ENCODE measurements at places on chromosomes 3 and 15.

- H3K36me3 ChIP-seq: no peaks in the 10 kb centered on the region
- no peaks in the 10 kb centered on the region for H3K4me1 ChIP-seq
- no peaks in the 10 kb centered on the region for H3K27me3 ChIP-seq
- peak overlapping the region; percentile 82 for H3K27ac ChIP-seq
- H3K4me3 ChIP-seq: peak overlapping the region; percentile 89
- DNase-seq: peak; percentile 82
Observed at GRCh38 chr3:20040548-20041196, 426 bp downstream of the KAT2B start.

- DNase-seq: no peak
- H3K27ac ChIP-seq: no peak overlapping the region
- H3K4me1 ChIP-seq: no peaks in the 10 kb centered on the region
- no peaks in the 10 kb centered on the region for H3K27me3 ChIP-seq
- no peaks in the 10 kb centered on the region for H3K36me3 ChIP-seq
Observed at GRCh38 chr15:60708684-60709083, 229.7 kb upstream of the ICE2 start.

- H3K4me1 ChIP-seq: no peaks in the 10 kb centered on the region
- H3K36me3 ChIP-seq: no peaks in the 10 kb centered on the region
- no peaks in the 10 kb centered on the region for H3K27me3 ChIP-seq
- H3K4me3 ChIP-seq: no peak overlapping the region
Observed at GRCh38 chr3:29064085-29064484, 216.8 kb upstream of the RBMS3 start.

DNA sequence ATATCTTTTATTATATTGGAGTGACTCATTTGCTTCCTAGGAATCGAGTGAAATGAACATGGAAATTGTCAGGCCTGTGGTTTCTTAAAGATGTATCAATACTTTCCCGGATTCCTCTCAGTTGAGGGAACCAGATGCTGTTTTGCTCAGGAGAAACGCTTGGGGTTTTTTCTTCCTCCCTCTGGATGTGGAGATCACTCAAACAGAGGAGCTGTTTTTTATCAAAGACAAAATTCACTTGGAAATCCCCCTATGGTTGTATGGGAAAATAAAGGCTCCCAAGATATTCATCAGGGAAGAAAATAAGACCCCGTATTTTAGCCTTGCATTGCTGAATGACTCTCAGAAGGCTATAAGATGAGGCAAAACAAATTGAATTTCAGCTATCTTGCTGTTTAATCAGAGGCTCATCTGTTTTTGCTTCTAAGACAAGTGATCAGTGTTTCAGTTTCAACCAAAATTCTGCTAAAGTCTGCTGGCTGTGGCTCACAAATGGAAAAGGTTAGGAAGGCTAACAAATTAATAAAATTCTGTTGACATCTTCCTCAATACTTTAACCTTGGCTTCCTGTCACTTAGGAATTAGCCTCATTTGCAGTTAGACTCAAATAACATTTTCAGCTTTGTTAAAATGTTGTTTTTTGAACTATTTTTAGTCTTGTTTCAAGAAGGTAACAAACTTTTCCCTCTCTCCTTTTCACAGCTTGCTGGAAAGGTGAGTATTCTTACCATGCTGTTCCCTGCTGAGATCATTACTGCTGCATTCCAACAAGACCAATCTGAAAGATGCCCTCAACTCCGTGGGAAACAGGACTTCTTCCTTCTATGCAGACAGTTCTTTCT is 83.6 kb downstream of the COL6A5 start:
- no peak overlapping the region for H3K27ac ChIP-seq
- no peaks in the 10 kb centered on the region for H3K4me1 ChIP-seq
- H3K27me3 ChIP-seq: no peaks in the 10 kb centered on the region
- H3K4me3 ChIP-seq: no peak overlapping the region
- no peaks in the 10 kb centered on the region for H3K36me3 ChIP-seq
- DNase-seq: no peak

GRCh38 chr3:68441054-68441453 is 491.3 kb downstream of the TAFA4 start:
- H3K27me3 ChIP-seq: no peaks in the 10 kb centered on the region
- H3K4me1 ChIP-seq: no peaks in the 10 kb centered on the region
- H3K36me3 ChIP-seq: no peaks in the 10 kb centered on the region
- no peak overlapping the region for H3K4me3 ChIP-seq
- no peak for DNase-seq

- H3K27ac ChIP-seq: peak overlapping the region; percentile 24
- H3K36me3 ChIP-seq: no peaks in the 10 kb centered on the region
- DNase-seq: peak; percentile 53
- H3K27me3 ChIP-seq: no peaks in the 10 kb centered on the region
- H3K4me3 ChIP-seq: no peak overlapping the region
- peaks cover 16% of the 10 kb centered on the region for H3K4me1 ChIP-seq
Observed at GRCh38 chr3:13574798-13575451, 26.0 kb downstream of the FBLN2 start.

DNA sequence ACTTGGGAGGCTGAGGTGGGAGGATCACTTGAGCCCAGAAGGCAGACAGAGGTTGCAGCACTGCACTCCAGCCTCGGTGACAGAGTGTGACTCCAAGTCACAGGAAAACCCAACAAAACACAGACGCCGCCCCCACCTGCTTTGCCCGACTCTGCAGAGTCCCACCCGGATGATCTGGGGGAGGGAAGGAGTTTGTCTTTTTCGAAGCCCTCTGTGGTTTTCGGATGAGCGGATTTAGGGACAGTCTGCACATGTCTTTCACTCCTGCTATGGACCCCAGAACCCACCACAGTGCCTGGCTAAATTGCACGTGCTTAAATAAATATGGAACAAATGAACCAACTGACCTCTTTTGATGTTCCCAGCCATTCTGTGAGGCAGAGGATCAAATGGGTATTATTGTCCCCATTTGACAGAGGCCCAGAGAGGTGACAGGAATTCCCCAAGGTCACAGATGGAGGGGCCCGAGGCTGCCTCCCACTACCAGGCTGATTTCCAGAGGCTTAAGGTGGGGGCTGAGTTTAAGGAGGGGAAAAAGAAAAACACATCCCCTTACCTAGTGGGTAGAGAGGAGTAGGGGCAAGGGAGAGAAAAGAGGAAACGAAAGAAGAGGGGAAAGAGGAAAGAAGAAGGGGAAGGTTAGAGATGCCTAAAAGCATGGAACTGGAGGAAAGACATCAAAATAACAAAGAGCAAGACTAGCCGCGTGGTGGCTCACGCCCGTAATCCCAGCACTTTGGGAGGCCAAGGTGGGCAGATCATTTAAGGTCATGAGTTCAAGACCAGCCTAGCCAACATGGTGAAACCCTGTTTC is 59.4 kb upstream of the TFRC start:
- no peaks in the 10 kb centered on the region for H3K36me3 ChIP-seq
- H3K4me1 ChIP-seq: peaks cover 10% of the 10 kb centered on the region
- no peak overlapping the region for H3K27ac ChIP-seq

DNA sequence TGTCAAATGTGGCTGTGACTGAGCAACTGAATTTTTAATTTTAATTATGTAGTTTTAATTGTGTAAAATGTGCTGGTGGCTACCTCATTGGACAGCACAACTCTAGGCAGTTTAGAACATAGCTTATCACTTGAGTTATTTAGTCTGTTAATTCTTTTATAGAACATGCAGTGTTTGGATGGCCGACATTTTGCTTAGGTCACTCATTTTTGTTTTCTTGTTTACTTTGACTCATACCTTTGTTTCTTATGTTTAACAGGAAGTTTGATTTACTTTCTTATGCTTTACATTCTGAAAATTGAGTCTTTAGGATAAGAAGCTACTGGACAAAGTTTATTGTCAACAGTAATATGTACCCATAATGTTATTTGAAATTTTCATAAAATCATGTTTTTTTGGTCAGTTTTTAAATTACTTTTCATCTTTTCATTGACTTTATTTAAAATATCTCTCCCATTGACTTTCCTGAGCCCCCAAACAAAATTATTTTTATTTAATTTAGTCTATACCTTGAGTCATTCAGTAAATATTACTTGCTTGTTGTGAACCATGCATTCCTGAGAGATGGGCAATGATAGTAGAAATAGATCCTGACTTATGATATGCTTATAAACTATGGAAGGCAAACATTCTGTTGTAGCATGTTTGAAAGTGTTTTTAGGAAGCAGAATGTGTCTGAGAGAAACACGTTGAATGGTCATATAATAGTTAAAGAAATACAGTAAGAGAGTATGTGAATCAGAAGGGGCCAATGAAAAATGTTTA is 60.6 kb downstream of the TCF12 start:
- H3K4me1 ChIP-seq: no peaks in the 10 kb centered on the region
- no peaks in the 10 kb centered on the region for H3K36me3 ChIP-seq

- H3K27ac ChIP-seq: no peak overlapping the region
- H3K4me3 ChIP-seq: no peak overlapping the region
- peaks cover 22% of the 10 kb centered on the region for H3K4me1 ChIP-seq
- DNase-seq: peak; percentile 58
Observed at GRCh38 chr3:9866639-9867038, 13.4 kb downstream of the CIDEC start.

GRCh38 chr15:90036806-90037510 is 35.8 kb downstream of the ZNF710 start:
- no peak overlapping the region for H3K4me3 ChIP-seq
- no peak for DNase-seq
- H3K36me3 ChIP-seq: no peaks in the 10 kb centered on the region
- no peaks in the 10 kb centered on the region for H3K27me3 ChIP-seq
- no peak overlapping the region for H3K27ac ChIP-seq

GRCh38 chr3:23508464-23508863 is 297.3 kb upstream of the UBE2E1 start:
- DNase-seq: no peak
- H3K27ac ChIP-seq: no peak overlapping the region
- H3K4me3 ChIP-seq: no peak overlapping the region
- H3K27me3 ChIP-seq: no peaks in the 10 kb centered on the region
- H3K4me1 ChIP-seq: no peaks in the 10 kb centered on the region
- H3K36me3 ChIP-seq: no peaks in the 10 kb centered on the region

DNA sequence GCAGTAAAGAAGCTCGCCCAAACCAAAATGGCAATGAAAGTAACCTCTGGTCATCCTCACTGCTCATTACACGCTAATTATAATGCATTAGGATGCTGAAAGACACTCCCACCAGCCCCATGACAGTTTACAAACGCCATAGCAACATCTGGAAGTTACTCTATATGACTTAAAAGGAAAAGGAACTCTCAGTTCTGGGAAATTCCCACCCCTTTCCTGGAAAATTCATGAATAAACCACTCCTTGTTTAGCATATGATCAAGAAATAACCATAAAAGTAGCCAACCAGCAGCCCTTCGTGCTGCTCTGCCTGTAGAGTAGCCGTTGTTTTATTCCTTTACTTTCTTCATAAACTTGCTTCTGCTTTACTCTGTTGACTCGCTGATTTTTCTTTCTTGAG is 164.6 kb downstream of the SMAD6 start:
- no peaks in the 10 kb centered on the region for H3K36me3 ChIP-seq
- no peak overlapping the region for H3K27ac ChIP-seq
- no peak overlapping the region for H3K4me3 ChIP-seq

GRCh38 chr15:45665261-45665660 is 30.4 kb downstream of the SQOR start:
- H3K4me1 ChIP-seq: peaks cover 6% of the 10 kb centered on the region
- no peak overlapping the region for H3K4me3 ChIP-seq
- no peaks in the 10 kb centered on the region for H3K27me3 ChIP-seq
- DNase-seq: no peak
- no peak overlapping the region for H3K27ac ChIP-seq
- H3K36me3 ChIP-seq: no peaks in the 10 kb centered on the region

DNA sequence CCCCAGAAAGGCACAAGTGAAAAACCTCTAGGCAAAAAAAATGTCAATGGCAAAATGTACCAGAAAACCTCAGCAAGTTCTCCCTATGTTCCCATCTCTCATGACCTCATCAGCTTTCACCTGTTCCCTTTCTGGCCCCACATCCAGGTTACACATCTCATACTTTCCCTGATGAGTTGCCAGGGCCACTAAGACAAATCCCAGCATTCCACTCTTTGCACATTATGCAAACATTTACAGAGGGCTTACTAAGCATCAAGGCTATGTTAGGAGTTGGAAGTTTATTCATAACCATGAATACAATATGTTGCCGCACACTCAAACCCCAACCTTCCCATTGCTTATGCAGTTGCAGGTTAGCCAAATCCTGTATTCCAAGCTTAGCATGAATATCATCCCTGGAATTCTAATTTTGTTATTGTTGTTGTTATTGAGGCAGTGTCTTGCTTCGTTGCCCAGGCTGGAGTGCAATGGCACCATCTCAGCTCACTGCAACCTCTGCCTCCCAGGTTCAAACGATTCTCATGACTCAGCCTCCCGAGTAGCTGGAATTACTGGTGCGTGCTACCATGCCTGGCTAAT is 129.3 kb upstream of the UBE2E2 start:
- DNase-seq: no peak
- H3K27ac ChIP-seq: no peak overlapping the region

GRCh38 chr15:58016581-58017175 is 48.8 kb downstream of the ALDH1A2 start:
- H3K4me1 ChIP-seq: no peaks in the 10 kb centered on the region
- no peaks in the 10 kb centered on the region for H3K36me3 ChIP-seq
- no peak overlapping the region for H3K27ac ChIP-seq
- H3K27me3 ChIP-seq: no peaks in the 10 kb centered on the region
- no peak overlapping the region for H3K4me3 ChIP-seq

- no peak overlapping the region for H3K4me3 ChIP-seq
- no peaks in the 10 kb centered on the region for H3K36me3 ChIP-seq
- H3K4me1 ChIP-seq: no peaks in the 10 kb centered on the region
Observed at GRCh38 chr3:25143356-25144025, 284.6 kb upstream of the RARB start.

DNA sequence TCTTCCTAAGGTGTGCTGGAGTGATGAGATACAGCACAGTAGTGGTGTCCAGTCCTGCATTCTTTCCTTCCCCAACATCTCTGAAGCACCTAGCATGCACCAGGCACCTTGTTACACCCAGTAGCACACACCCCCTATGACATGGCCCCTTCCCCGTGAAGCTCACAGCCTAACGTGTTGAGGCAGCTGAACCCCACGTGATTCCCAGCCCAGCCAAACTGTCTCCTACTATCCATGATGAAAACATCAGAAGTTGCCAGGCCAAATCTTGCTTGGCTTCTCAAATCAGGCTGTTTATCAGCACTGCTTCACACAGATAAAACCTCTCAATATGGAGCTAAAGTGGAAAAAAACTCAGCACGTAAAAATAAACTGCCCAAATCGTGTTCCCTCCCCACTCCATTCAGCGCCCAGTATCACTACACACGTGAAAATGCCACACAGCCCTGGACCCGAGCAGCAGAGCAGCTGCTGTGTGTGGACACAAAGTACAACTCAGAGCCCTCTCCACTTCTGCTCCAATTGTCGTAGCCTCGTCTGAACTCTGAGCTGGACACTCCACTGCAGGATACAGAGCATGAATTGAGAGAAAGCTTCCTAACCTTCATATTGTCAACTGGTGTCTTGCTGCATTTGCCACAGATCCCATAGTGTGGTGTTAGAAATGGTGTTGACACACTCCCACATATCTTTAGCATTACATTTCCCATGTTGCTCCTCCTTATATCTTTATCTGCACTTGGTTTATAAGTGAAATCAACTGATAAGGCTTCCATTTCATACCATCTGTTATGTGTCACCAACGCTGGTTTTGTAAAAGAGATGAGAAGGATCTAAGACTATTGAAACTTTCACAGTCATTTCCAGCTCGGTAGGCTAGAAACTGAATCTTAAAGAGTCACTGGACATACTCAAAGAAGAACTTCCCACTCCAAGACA is 279.8 kb downstream of the RORA start:
- no peak overlapping the region for H3K27ac ChIP-seq
- no peak overlapping the region for H3K4me3 ChIP-seq
- no peak for DNase-seq
- peaks cover 4% of the 10 kb centered on the region for H3K4me1 ChIP-seq

GRCh38 chr15:79185199-79185598 is 94.6 kb upstream of the RASGRF1 start:
- H3K27ac ChIP-seq: no peak overlapping the region
- H3K4me3 ChIP-seq: no peak overlapping the region
- DNase-seq: peak; percentile 67
- H3K4me1 ChIP-seq: no peaks in the 10 kb centered on the region
- H3K27me3 ChIP-seq: no peaks in the 10 kb centered on the region

All from testis (tissue), 5 donors.